ENCODE measurements at places on chromosomes 11 and 22.

GRCh38 chr11:30433831-30434230 lies 110.9 kb downstream of the ARL14EP start:
- no peak for DNase-seq

GRCh38 chr22:49850021-49850911 lies 3.4 kb upstream of the ZBED4 start:
- DNase-seq, result no peak

DNA sequence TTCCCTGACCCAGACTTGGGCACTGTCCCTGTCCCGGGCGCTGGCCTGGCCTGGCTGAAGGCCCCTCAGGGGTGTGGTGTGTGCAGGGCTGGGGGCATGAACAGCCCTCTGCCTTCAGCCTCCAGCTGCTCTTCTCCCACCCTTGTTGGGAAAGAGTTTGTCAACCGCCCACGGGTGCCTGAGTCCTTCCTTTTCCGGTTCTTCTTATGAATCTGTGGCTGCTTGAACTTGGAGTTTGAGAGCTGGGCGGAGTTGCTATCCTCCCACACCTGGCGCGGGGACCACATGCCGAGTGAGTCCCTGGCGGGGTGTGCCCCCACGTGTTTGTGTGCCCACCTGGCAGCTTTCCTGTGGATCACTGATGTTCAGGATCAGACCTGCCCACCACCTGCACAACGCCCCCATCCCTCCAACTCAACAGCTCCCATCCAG lies 13.4 kb downstream of the NFAM1 start:
- no peak for DNase-seq

DNA sequence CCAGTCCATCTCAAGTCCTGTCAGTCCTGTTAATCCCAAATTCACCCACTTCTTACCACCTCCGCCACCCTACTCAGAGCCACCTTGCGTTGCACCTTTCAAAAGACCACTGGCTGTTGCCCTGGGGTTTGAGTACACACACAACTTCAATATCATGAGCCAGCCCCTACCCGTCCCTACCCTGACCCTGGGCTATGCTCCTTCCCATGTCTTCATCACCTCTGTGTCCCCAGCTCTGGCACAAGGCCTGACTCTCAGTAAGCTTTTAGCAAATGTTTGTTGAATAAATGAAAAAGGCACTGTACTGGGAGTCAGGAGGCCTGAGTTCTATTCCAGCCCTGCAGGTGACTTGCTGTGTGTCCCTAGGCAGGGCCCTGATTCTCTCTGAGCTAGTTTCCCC lies 26.5 kb downstream of the OTOG start:
- no peak for DNase-seq

- no peak for DNase-seq
Observed at GRCh38 chr11:44979543-44980399, 29.1 kb upstream of the TP53I11 start.

DNA sequence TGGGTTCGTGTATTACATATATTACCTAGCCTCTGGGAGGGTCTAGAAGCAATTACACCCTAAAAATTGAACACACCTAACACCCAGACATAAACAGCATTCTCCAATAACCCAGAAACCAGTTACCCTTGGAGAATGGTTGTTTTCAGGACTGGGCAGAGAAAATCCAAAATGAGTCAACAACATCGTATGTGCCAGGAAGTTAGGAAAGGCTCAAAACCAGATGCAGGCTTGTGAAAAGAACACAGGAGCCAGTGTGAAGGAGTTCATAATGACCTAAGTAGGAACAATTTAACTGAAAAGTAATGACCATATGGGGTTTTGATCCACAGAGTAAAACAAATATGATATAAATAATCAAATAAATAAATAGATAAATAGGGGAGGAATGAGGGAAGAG lies 5.1 kb upstream of the CLPB start:
- peak; percentile 54 for DNase-seq

DNA sequence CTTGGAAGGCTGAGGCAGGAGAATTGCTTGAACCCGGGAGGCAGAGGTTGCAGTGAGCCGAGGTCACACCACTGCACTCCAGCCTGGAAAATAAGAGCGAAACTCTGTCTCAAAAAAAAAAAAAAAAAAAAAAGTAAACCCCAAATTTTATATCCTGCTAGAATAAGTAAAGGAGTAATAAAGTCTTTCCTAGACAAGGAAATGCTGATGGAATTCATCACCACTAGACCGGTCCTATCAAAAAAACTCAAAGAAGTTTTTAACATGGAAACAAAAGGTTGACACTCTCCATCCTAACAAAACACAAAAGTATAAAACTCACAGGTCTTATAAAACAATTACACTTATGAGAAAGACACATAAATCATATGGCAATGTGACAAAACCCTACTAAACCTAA lies 213.9 kb downstream of the SBF2 start:
- no peak for DNase-seq

GRCh38 chr11:10568486-10568941 lies at the start of gene LYVE1:
TSS of gene LYVE1 (minus strand) at chr11:10568665. CDS start at chr11:10568532, 133 bp downstream.
- DNase-seq, result no peak

DNA sequence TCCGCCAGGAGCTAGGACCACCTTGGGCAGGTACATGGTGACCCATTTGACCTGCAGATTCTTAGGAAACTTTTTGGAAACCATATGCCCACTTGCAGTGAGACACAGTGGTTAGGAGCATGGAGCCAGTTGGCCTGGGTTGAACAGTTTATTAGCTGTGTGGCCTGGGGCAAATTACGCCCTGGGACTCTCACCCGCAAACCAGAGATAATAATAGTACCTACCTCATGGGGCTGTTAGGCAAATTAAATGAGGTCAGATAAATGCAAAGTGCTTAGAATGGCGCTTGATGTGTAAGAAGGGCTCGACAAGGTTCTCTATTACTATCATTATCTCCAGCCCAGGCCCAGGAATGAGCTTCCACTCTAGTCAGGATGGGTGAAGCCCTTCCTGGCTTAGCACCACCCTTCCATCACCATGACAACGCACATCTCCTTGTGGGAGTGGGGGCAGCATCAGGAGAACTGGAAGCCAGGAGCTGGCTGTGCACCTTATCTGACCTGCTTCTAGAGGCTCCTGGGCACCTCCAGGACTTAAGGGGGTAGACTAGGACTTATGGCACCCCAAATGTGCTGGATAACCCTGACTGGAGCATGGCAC lies 5.1 kb downstream of the SYT12 start:
- no peak for DNase-seq

- no peak for DNase-seq
Observed at GRCh38 chr11:60777106-60777505, 8.0 kb upstream of the MS4A10 start.
